ENCODE measurements at places on chromosomes 2 and 18.
A peak's percentile ranks its signal among the peaks of the same experiment; 100 is the strongest.

- DNase-seq = no peak
Measured at GRCh38 chr2:164485541-164485940, 135.7 kb downstream of the GRB14 start.

DNA sequence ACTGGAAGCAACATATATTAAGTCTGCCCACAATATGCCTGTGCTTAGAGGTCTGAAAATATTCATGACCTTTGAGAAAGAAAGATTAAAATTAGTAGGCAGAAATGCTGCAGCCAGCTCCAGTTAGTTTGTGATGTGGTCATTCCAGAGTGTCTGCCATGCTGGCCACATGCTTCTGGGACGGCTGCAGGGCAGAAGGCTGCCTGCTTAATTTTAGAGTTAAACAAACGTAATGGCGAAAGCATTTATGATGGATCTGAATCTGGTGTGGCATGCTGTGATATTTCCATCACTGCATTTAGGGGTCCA lies 95.4 kb downstream of the FHOD3 start:
- DNase-seq = no peak

DNA sequence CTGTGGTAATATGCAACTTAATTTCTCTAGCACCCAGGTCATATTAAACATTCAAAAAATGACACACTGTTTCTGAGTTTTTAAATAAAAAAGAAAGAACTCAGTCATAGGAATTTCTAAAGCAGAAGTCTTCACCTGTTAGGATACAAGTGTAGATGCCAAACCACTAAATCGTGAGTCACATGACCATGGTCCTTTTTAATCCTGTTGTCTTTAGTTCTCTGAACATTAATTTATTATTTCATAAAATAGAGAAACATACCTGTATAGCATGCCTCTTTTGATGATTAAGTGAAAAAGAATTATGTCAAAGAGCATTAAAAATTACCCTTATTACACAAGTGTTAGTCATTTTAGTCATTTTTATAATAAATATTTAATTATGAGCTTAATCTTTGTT lies 398.8 kb downstream of the CCDC85A start:
- DNase-seq = no peak

GRCh38 chr2:22281033-22281432 lies 1103.9 kb upstream of the KLHL29 start:
- peak; percentile 91 for DNase-seq

Data from IMR-90 (cell line).